Activated CD4-positive, alpha-beta memory T cell treated with anti-CD3 and anti-CD28 coated beads, Interleukin-2, amount 10 ng/mL, durations not matched to agents 7 days and 5 days (primary cell): ENCODE measurements at places on chromosomes 3 and 15.

DNA sequence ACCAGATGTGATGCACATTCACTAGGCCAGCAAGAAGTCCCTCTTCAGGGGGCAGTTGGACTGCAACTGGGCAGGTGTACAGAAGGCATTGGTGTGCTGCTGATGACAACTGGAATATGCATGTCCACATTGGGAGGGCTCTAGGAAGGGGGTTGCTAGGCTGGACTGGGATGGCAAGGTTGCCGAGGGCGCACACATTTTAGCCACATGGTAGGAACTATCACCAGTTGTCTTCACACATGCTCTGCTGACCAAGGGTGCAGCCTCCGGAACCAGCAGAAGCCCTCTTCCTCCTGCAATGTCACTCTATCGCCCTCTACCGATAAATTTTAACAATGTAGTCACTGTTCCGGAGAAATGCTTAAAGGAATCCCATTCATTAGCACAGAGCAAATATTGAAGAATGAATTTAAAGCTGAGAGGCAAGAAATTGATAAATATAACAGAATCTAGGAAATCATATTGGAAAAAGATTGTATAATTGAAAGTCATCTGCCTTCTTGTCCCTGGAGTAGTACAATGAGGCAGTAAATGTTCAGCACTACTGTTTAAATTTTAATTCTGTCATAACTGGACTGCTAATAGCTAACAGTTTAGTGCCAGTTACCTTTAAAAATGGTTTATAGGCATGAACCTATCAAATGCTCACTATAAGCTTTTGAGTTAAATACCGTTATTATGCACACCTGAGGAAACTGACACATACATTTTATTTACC, 22.6 kb upstream of the LYSMD4 start:
- DNase-seq = peak; percentile 37

- no peak for DNase-seq
These were observed 15.5 kb upstream of the SRP14 start for GRCh38 chr15:40054605-40054854.

- DNase-seq = no peak
These were observed 61.5 kb upstream of the FNDC3B start for GRCh38 chr3:171977860-171978259.

DNA sequence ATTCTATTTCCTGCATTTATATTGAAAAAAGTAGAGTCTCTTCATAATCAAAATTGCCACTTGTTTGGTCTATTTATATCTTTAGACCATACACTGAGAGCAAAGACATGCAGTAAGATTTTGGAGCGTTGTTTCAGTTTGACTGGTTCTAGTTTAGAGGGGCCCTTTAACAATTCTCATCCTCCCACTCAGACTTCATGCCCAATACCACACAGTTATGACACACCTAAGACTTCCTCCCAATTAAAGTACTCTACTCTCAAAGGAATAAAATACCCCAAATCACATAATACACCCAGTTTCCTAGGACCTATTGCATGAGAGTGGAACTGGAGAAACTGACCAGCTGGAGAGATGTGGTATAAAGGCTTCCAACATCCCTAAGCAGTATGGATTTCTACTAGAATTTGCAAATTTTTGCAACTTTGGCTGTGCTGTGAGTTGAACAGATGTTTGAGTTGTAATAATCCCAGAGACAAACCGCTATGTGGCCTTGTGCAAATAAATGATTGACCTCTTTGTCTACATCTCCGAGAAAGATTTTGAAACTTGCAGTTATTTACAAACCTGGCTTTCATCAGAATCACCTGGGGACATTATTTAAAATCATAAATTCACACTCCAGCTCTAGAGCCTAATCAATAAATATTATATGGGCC, 170.0 kb upstream of the ROBO2 start:
- DNase-seq = no peak

DNA sequence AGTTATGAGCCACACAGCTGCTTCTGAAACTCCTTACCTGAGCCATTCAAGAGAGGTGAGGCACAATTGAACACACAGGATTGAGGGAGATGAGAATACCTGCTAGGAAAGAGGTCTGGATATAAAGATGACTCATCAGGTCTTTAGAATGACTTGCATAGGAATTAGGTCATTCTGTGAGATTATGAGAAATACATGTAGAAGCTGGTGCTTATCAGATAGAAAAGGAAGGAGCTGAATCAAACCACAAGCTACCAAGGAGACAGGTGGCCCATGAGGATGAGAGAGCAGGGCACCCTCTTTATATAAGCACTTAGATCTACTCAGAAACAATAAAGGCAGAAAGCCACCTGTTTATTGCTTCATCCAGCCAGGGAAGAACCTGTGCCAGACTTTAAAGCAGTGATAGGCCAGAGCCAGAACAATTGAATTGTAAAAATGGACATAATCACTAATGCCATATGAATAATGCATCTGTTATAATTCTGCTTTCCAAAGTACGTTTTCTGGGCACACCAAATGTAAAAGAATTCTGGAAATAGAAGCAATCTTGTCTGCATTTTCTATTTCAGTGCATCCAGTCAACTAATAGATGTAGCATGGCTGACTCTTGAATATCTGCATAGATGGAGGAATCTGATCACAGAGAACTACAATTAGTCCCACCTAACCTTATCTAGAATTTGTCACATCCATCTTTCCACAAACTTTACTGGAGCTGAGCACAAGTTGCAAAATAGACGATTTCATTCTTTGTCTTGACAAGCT, 74.9 kb downstream of the PIK3R4 start:
- DNase-seq = no peak

DNA sequence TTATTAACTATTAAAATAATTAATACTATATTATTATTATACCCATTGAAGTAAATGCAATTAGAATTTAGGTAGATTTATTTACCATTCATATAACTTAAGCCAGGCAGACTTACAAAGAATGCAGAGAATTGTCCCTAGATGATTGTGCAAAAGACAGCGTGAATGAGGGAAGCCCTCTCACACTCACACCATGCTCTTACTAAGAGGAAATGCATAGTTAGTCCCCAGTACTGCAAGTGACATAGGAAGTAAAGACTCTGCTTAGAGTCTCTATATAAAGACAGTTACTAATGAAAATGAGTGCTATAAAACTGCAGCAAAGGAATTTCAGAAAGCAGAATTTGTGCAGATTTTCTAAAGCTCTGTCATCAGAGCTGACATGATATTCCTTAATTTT, 270.4 kb downstream of the ZBBX start:
- no peak for DNase-seq

- DNase-seq = peak; percentile 14
These were observed 105.1 kb upstream of the TRPM1 start for GRCh38 chr15:31206386-31207181.

DNA sequence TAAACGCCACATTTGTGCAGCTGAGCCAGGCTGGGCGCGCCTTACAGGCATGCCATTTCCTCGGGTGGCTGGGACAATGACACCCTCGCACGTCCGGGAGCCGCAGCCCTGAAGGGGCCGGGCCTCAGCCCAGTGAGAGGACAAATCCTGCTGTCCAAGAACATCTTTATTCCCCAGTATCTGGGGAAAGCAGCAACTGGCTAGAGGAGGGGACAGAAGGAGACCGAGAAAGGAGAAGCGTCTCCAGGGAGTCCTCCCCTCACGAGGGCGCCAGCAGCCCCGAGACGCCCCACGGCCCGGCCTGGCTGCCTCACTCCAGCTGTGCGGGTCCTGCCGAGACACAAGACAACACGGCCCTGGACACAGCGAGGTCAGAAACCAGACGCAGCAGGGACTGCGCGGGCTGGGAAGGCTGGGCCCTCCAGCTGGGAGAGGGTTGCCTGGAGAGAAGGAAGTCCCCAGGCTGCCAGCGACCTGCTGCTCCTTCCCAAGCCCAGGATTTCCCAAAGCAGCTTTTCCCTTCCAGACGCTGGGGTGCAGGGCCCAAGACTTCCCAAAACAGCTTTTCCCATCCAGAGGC, 130.2 kb downstream of the CHSY1 start:
- peak; percentile 44 for DNase-seq

DNA sequence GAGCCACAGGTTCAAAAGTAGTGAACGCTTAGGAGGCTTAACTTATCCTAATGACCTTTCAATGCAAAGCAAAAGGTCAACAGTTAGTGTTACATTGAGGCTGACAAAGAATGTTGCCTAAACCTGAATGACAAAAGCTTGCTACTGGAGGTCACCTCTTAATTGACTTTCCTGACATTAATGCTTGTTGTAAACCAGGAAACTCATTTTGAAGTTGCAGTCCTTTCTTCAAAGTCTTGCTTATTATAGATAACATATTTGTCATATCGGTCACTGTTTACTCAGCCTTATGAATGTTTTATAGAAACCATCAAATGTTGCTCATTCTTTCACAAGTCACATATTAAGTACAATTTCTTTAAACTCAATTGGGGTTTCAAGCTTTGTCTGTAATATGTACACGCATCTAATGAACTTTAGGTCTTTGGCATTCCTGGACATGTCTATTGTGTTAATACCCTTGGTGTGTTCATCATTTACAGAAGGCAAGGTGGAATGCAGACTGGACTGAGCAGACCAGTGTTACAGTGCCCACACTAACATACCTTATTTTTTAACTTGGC, 488.2 kb upstream of the NECTIN3 start:
- DNase-seq = no peak

GRCh38 chr3:150194957-150195356, 213.1 kb upstream of the TSC22D2 start:
- no peak for DNase-seq

DNA sequence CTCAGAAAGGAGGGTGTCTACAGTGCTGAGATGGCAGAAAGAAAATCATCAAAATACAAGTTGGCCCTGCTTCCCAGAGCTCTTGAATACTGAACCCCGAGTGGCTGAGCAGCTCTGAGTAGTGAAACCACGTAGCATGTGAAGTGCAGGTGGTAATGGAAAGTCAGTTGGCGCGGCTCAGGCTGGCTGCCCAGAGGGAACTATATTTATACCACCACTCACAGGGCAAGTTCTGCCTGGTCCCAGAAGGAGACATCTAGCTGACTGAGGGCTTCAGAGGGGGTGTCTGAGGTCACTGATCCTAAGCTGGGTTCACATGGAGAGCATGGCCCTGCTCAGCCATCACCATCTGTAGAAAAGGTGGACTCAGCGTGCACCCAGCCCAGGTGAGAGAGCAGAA, 129.6 kb upstream of the AGBL1 start:
- DNase-seq = no peak

DNA sequence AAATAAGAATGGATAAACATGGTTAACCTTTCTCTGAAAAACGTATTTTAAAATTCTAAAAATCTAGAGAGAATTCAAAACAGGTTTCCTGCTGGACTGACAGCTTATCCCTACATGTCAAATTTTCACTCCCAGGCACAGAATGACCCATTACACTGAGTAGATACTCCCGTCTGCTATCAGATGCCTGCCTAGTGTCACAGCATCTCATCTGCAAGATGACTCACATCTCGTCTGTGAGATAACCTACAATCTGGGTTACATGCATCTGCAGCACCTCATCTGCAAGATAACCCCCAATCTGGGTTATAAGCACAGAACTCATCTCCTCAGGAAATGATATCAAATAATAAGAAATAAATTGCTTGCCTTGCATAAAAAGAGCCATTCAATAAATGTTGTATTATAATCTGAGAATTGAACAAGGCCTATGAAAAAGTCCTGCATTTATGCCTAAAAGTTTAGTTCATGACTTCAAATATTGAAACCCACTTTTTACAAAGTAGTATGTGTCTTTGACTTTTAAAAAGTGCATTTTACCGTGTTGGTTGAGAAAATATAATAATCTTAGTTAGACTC, 188.3 kb upstream of the THBS1 start:
- DNase-seq = no peak

- no peak for DNase-seq
These were observed 17.2 kb upstream of the GREM1 start for GRCh38 chr15:32700501-32701150.

DNA sequence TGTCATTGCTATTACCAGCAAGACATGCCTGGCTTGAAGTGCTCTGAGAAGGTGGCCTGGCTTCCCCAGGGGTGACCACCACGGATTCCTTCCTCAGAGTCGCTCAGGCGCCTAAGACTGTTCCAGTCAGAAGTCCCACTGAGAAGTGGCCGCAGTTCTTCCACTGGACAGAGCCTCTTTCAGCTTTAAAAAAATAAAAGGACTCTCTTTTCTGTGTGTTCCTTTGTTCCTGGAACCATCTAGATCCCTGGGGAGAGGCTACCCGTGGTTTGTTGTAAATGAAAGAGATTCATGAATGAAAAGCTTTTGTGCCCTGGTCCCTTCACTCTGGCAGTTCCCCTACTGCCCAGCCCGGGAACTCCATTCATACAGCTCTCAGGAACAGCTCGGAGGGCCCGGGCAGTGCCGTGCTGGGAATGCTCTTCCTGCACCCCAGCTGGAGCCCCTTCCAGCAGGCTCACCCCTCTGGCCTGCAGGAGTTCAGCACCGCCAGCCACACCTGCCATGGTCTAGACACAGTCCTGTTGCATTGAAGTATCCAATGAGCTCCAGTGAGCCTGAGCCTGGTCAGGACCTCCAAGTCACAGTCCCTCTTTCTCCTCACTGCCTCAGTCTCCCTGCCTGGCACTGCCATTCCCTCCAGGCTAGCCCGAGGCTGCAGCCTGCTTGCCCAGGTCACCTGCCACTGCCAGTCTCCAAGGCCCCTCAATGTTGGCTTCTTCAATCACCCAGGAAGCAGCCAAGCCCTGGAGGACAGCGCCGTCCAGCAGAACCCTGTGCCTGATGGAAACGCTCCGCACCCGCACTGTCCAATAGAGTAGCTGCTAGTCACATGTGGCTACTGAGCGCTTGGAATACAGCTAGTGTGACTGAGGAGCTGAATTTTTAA, 75.4 kb downstream of the XXYLT1 start:
- DNase-seq = no peak
